ENCODE measurements at places on chromosomes 2 and 18. TPM values are rescaled to one million over a fixed set of nuclear protein-coding genes. Genes with fewer than 3 reads are reported as not detected.

The IKZF2 gene
- total RNA-seq = 3.9 TPM

The GPR75 gene
- total RNA-seq = 2.5 TPM

The SLC23A3 gene
- 0.23 TPM for total RNA-seq

The SCYGR7 gene
- not detected for total RNA-seq

The KCNG2 gene
- total RNA-seq = 0.08 TPM

The FANCL gene
- 18.3 TPM for total RNA-seq

The RAX gene
- total RNA-seq = not detected

DNA sequence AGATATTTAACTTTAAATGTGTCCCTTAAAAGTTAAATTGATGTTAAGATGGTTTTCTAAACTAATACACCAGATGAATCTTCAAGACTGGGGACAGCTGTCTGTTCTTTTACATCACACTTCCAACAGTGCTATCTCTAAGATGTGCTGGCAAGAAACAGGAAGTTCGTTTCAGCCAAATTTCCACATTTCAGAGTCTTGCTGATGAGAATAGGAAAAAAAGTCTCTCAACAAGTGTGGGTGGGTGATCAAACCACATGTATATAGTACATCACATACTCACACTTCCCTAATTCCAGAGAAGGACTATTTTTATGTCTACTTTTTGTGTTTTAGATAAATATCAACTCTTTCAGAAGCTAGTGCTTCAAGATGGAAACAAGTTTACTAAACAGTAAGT lies 1712.8 kb upstream of the TMEFF2 start:
- DNase-seq = no peak

DNA sequence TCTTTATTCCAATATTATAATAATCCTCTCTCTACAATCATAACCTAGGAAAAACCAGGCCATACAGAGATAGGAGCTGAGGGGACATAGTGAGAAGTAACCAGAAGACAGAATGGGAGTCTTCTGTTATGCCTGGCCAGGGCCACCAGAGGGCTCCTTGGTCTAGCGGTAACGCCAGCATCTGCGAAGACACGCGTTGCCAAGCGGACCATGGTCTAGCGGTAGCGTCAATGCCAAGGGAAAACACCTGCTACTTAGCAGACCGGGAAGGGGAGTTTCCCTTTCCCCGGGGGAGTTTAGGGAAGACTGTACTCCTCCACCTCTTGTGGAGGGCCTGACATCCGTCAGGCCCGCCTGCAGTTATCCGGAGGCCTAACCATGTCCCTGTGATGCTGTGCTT lies 36.6 kb downstream of the ARL6IP6 start:
- DNase-seq = no peak

DNA sequence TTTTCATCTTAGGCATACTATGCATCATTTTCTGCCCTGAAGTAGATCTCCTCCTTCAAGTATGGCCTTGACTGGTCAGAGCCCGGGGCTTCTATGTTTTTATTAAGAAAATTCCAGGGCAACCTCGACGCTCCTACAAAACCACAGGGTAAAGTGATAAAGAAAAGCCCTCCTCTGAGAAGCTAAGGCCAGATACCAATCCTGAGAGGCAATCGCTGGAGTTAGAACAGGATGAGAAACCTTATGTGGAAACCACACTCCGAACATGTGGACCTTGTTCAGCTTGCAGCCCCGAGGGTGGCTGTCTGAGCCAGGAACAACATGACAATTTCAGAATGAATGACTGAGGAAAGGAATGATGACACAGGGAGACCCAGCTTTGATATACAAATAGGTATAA lies 35.6 kb downstream of the RMC1 start:
- no peak for DNase-seq

- no peak for DNase-seq
These were observed 36.0 kb downstream of the HAUS1 start for GRCh38 chr18:46140173-46140572.

DNA sequence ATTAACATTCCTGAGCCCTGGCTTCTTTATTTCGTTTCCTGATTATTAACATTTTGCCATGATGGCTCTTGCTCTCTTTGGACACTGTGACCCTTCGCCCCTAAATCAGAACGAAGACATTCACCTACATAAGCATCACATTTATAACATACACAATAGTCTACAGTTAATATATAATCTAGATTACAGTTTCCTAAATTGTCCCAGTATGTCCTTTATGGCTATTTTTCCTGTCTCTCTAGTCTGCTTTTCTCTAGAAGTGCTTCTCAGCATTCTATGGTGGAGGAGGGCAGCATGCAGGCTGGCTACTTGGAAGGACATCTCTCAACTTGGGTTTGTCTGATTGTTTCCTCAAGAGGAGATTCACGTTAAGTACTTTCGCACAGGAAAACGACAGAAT lies 49.9 kb downstream of the FAM210A start:
- no peak for DNase-seq

GRCh38 chr2:148615381-148615841 lies 29.1 kb upstream of the EPC2 start:
- no peak for DNase-seq

- DNase-seq = no peak
These were observed 265.0 kb upstream of the TRIB2 start for GRCh38 chr2:12451726-12452125.

DNA sequence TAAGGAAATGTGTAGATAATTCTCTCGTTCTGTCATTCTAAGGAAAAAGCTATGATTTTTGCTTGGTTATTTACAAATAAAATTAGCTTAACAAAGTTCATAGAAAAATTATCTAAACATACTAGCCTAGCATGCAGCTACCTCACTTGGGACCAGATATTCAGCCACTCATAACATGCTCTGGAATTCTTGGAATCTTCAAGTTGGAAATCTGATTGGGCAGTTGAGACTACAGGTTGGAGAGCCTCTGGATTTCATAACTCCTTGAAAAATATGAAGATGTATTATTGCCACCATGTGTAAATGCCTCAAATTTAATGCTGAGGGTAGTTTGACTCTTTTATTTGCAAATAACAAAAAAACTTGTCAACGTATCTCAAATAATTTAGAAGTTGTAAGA lies 132.2 kb upstream of the GULP1 start:
- DNase-seq = no peak

DNA sequence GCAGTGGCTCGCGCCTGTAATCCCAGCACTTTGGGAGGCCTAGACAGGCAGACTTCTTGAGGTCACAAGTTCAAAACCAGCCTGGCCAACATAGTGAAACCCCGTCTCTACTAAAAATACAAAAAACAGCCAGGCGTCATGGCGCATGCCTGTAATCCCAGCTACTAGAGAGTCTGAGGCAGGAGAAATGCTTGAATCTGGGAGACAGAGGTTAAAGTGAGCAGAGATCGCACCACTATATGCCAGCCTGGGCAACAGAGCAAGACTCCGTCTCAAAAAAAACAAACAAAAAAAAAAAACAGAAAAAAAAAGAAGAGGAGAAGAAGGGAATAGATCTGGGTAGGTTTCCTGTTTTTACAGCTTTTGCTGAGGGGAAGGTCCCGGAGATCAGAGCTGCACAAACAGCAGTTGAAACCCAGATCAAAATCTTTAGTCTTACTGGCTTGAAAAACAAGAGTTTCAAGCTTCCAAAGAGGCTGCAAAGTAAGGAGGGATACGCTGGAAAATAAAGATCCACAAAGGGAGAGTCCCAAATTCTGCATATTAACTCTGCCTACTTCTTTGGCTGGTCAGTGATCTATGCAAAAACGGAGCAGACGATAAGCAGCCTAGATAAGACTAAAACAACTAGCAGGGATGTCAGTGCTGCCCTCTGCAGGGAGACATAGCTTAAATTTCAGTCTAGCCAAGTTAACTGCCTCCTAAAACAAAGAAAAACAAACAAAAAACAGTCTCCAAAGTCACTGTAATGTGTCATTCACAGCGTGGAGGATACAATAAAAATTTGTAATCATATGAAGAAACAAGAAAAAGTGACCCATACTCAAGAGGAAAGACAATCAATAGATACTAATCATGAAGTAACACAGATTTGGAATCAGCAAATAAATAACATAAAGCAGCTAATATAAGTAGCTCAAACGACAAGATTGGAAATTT lies 74.1 kb downstream of the TLK1 start:
- no peak for DNase-seq

DNA sequence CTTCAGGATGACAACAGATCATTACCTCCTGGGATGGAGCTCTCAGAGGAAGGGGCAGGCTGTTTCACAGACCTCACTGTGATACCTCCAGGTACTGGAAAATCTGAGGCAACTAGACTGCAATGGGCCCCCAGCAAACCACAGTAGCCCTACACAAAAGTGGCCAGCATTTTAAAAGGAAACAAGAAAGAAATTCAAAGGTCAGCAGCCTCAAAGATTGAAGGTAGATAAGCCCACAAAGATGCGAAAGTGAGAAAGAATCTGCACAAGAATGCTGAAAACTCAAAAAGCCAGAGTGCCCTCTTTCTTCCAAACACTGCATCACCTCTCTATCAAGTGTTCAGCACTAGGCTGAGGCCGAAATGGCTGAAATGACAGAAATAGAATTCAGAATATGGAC lies 499.5 kb upstream of the CHAC2 start:
- DNase-seq = no peak

DNA sequence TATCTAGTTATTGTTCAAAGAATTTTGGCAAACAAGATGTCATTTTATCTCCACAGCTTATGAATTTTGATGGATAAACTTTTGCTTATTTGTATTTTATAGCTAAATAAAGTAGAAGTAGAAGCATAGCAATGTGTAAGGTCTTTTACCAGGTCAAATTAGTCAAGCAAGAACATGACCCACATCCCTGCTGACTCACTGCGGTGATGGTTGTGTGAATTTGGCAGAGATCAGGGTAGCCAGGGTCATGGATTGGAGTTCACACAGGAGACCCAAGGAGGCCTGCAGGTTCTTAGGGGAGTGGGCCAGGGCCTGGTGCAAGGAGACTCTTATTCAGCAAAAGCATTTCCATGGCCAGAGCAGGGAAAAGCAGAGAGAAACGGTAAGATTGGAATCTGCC lies 18.7 kb downstream of the SP140 start:
- no peak for DNase-seq

GRCh38 chr18:429030-429429 lies 71.5 kb downstream of the COLEC12 start:
- no peak for DNase-seq

DNA sequence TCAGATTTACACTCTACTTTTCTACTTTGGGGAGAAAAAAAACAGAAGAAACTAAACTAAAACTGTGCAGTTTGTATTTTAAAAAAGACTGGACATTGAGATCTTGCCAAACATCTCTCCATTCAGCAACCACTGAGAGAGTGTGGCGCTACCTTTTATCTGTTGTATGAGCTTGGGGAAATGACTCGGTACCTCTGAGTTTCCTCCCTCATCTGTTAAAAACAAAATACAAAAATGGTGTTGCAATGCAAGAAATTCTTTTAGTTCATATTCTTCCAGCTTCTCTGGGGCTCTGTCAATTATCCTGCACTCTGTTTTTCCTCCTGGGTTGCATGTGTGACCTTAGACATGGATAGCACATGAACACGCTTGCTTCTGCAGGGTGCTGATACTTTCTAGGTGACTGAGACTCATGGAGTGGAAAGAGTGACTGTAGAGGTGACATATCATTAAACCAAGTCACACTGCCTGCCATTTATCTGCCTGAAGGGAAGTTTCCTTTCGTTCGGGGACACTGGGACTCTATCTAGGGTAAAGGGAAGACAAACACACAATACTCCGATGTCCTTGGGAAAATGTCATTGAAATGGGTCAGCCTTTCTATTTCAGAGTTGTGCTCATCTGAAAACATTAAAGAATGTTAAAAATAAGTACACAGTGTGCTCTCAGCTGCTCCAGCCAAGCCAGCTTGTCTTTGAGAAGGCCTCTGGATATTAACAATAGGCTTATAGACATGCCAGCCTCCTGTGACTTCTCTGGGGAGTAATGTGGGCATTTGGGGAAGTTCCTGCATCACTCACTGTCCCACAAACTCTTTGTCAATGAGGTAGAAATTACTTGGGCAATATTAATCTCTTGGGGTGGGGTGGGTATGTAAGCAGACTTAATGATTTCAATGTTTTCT lies 91.4 kb downstream of the TRIB2 start:
- no peak for DNase-seq

GRCh38 chr2:239882331-239882732 lies 142.8 kb downstream of the NDUFA10 start:
- DNase-seq = peak; percentile 65

GRCh38 chr2:31413862-31414550 lies 536 bp downstream of the XDH start:
- no peak for DNase-seq

DNA sequence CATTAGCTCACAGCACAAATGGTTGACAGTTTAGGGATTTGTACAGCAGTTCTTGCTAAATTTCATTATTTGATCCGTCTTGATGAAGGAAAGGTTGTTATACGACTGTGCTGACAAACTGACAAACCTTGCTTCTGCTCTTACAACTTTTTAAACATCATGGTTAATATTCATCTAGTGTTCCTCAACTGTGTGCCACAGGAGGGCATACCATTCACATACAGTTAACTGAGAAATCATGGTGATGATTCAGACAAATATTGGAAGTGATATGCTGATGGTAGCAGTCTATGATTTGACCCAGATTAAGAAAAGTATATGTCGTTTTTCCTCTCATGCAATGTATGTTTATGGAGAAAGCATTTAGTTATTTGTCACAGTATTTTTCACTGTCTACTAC lies 129.8 kb upstream of the FSIP2 start:
- no peak for DNase-seq

- no peak for DNase-seq
These were observed 51.2 kb downstream of the SLC4A5 start for GRCh38 chr2:74291886-74292621.

DNA sequence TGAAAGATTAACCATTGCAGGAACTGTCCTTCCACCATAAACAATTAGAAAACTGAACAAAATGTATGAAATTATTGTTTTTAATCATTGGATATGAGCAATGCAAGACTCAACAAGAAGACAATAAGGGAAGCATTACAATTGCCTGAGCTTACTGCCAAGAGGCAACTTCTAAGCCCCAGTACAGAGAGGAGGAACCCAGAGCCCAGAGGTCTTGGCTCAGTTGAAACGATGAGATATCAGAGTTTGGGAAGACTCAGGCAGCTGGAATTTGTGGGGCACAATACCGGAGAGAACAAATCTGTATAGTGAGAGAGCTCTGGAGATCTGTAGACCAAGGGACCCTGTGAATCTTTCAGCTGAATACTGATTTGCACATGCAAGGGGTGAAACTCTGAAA lies 80.6 kb upstream of the ZFP36L2 start:
- DNase-seq = no peak

Data from liver (tissue), 10 donors.